SK-N-SH (cell line): ENCODE measurements at places on chromosomes 7 and 10.

DNA sequence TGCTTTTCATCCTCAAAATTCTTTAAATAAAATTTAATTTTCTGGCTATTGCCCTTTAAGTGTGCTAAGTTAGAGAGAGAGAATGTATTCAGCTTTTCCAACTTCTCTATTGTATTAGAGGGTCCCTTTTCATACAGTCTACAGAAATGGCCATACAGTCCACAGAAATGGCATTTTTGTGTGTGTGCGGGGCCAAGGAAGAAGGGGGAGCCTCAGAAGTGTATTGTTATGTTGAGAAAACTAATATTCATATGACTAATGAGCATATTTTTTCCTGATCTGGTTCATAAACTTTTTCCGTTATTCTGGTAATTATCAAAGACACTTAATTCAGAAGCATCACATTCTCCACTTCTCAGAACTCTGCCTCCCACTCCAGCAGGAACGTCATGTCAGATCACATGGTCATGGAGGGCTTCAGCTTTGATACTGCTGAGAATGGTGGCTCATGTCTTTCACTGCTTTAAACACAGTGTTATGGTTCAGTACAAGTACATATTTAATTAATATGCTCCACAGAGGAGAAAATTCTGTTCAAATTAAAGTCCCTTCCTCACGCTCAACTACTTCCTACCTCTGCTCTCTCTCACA is 37.1 kb downstream of the ELMO1 start:
- no peak for DNase-seq

- no peak for DNase-seq
These were observed 23.9 kb upstream of the MPP7 start for GRCh38 chr10:28326516-28327490.

GRCh38 chr10:2130705-2131305 is 393.5 kb upstream of the ADARB2 start:
- DNase-seq: no peak

- no peak for DNase-seq
These were observed 163.4 kb downstream of the ATE1 start for GRCh38 chr10:121764233-121764942.

DNA sequence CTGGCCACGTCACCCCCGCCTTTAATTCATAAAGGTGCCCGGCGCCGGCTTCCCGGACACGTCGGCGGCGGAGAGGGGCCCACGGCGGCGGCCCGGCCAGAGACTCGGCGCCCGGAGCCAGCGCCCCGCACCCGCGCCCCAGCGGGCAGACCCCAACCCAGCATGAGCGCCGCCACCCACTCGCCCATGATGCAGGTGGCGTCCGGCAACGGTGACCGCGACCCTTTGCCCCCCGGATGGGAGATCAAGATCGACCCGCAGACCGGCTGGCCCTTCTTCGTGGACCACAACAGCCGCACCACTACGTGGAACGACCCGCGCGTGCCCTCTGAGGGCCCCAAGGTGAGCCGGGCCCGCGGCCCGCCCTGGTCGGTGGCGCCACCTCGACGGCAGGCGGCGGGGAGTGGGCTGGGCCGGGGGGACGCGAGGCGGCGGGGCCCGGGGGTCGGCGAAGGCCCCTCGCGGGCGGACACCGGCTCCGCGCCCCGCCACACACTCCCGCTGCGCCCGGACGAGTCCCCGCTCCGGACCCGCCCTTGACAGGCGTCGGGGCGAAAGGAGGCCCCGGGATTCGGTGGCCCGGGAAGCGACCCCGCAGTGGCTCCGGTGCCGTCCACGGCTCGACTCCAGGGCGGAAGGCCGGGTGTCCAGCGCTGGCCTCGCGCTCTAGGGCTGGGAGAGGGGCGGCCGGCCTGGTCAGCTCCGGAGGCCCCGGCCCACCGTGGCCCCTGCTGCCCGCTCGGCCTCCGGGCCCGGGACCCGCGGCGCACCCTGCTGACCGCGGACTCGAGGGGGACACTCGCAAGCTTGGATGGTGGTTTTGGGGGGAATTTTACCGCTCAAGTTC is 557 bp downstream of the BAG3 start:
- no peak for DNase-seq

- no peak for DNase-seq
These were observed 153.8 kb upstream of the COL1A2 start for GRCh38 chr7:94240902-94241301.

- no peak for DNase-seq
These were observed 1.4 kb upstream of the SVIL start for GRCh38 chr10:29636178-29636577.

- no peak for DNase-seq
These were observed 2.5 kb upstream of the MICALL2 start for GRCh38 chr7:1461646-1462375.

GRCh38 chr7:115701141-115701540 is 329.4 kb downstream of the TFEC start:
- no peak for DNase-seq

GRCh38 chr7:11737723-11738122 is 94.3 kb downstream of the THSD7A start:
- no peak for DNase-seq

DNA sequence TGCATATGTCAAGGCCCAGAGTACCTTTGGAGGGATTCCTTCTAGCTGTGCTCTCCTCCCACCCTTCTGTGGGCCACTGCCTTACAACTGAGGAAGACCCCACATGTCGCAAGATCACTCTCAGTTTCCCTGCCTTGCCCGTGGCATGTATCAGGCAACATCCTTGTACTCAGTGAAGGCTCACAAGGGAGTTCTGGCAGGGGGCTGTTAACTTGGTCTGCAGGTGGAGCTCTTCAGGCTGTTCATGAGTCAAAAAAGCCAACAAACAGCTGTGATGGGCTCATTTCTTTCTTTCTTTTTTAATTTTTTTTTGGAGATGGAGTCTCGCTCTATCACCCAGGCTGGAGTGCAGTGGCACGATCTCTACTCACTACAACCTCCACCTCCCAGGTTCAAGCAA is 513.0 kb upstream of the ANKRD30A start:
- DNase-seq: no peak
